CD4-positive, alpha-beta T cell treated with Interleukin-21 for 1 hour (primary cell): ENCODE measurements at places on chromosomes 3 and 15.

DNA sequence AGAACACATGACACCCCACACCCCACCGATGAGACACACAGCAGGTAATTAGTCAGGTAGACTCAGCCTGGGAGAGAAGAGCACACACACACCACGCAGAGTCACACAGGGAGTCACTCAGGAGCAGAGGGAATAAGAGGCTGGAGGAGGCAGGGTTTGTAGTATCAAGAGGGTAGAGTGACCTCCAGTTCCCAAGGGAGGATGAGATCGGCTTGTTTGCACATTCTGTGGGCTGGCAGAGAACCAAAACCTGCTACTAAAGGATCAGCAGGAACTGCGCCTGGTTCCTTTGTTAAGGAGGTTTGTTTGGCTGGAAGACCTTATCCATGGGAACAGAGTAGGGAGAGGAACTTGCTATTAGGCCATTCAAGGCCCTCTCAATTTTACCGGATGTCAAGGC is 281.4 kb upstream of the SLCO3A1 start:
- no peak for DNase-seq

- no peak for DNase-seq
Observed at GRCh38 chr15:100781961-100782530, 97.6 kb upstream of the ALDH1A3 start.

- no peak for DNase-seq
Observed at GRCh38 chr15:47717036-47717612, at the start of gene SEMA6D. TSS of gene SEMA6D (plus strand) at chr15:47717505. CDS start at chr15:47759799, 42,294 bp downstream.

DNA sequence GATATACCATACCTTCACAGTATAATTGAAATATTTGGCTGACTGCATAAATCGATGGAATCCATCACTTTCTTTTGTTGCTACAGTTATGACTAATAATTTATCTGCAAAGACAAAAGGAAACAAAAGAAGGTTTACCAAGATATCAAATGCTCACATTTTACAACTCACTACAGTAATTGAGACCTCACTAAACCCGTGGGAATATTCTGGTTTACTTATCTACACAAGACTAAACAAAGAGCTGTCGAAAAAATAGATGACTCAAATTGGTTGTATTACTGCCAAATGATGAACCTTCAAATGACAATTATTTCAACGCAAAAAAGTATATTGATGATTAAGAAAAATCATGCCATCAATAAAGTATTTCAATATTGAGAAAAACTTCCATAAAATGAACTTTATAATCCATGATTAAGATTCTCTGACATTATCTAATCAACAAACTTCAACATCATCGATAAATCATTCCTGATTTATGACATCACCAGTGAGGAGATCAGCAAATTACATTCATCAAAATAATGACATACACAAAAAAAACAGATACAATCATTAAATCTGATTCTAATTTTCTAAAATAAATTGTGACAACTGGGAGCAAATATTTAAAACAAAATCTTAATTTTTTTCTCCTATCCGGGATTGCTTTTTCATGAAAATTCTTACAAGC is 36.7 kb downstream of the PLOD2 start:
- DNase-seq, result no peak
